GM13976 (cell line): ENCODE measurements at places on chromosomes 7 and 10.

- DNase-seq, result no peak
Measured at GRCh38 chr7:142654398-142654797, 94.9 kb upstream of the PRSS1 start.

- no peak for DNase-seq
Measured at GRCh38 chr10:29926693-29927048, 132.7 kb downstream of the JCAD start.

GRCh38 chr7:101015626-101016025 lies 4.3 kb upstream of the MUC17 start:
- DNase-seq, result peak; percentile 25

DNA sequence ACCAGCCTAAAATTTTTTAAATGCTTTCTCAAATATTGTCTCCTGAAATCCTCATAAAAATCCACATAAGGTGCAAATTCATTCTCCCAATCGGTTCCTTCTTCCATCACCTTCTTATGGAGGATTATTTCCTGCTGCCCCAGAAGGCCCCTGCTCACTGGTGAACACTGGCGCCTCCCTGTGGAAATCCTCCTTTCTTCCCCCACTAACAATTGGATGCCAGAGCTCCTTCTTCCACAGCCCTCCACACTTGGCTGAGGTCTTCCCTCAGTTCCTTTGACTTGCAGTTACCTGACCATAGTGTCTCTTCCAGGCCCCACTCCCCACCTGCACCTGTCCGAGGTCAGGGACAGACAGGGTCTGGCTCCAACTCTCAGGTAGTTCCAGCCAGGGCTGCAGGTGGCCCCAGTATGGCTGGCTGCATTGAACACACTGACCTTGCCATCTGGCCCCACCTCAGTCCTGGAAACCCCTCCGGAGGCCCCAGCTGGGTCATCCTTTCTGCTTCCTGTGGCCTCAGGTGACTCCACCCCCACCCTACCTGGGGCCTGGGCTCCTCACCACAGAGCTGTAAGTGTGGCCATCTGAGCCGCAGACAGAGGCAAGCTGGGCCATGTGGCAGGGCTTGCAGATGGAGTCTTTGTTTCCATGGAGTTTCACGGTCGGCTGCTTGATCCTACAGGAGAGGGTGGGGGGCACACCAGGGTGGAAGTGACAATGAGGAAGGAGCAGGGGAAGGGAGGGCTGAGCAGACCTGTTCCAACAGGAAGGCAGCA lies 18.4 kb downstream of the SPOCK2 start:
- DNase-seq, result no peak

- DNase-seq, result no peak
Measured at GRCh38 chr10:94108200-94108599, 114.5 kb downstream of the PLCE1 start.

DNA sequence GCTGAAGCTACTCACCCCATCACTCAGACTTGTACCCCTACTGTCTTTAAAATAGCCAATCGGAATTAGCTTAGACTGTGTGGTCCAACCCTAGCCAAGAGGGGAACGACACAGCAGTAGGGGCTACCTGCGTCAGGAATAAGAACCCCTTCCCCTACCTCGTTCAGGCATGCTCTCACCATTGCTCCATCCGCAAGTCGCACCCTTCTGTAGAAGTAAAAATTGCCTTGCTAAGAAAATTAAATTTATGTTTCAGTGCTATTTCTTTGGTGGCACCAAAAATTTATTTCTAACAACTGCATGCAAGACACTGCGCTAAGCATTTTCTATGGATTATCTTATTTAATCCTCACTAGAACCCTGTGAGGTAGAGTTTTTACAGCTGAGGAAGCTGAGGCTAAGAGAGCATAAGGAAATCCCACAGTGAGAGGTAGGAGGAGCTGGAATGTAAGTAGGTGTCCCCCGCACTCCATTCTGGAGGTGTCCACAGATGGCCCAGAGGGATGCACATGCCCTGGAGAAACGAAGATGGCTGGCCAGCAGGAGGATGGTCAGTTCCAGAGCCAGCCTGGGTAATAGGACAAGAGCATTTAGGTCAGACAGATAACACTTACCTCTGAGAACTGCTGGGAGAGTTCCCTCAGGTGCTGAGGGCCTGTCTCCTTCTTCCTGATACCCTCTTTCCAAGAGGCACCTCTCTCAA lies 15.3 kb upstream of the CACUL1 start:
- no peak for DNase-seq

DNA sequence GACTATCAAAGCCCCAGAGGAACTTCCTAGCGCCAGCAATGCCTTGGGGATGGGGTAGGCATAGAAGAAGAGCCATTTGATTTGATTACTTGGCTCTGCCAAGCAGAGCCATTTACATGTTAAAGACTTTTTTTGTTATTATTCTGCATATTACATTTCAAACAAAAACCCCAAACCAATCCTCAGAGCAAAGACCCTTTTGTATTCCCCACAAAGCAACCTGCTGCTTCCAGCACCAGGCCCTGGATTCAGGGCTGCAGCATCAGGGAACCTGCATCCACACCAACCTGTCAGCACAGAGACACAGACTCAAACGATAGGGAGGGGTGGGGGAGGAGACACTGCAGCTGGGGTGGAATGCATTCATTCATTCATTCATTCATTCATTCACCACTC lies 73.2 kb downstream of the GRID1 start:
- DNase-seq, result no peak

DNA sequence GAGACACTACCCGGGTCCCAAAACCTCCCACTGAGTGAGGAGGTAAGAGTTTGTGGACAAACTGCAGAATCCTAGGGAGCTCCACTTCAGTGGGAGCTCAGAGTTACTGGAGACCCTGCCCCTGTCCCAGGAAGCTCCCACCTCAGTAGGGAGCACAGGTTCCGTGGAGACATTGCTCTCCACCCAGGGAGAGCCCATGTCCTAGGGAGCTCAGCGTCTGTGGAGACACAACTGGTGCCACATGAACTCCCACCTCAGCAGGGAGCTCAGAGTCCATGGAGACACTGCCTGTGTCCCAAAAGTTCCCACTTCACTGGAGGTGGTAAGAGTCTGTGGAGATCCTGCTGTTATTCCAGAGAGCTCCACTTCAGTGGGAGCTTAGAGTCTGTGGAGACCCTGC lies 6.3 kb downstream of the MYO1G start:
- DNase-seq, result no peak

- no peak for DNase-seq
Measured at GRCh38 chr10:101453791-101454718, 100.1 kb downstream of the BTRC start.

- DNase-seq, result no peak
Measured at GRCh38 chr7:129083525-129083924, 28.6 kb upstream of the TNPO3 start.

DNA sequence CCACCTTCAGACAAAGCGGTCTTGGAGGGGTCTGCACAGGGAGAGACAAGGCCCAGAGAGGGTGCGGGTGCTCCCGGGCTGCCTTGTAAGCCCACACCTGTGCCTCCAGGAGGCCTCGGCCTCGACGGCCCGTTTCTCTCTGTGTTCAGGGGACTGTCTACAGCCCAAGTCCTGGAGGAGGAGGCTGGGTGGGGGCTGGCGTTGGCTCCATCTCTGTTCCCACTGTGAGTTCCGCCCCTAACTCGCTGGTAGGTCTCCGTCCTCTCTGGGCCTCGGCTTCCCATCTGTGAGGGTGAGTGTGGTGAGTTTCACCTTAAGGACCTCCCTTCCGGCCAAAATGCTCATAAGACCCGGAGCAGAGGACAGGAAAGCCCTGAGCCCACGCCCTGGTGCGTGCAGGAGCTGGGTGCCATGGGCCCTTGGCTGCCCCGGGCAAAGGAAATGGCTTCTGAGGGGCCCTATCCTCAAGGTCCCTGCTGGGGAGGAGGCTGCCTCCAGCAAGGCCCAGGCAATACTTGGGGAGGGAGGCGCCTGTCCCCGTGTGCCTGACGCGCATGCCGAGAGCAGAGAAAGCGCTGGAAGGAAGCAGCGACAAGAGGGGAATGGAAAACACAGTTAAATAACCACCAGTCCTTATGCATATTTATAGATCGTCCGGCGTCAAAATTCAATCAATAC lies 276.8 kb downstream of the ELFN1 start:
- no peak for DNase-seq

DNA sequence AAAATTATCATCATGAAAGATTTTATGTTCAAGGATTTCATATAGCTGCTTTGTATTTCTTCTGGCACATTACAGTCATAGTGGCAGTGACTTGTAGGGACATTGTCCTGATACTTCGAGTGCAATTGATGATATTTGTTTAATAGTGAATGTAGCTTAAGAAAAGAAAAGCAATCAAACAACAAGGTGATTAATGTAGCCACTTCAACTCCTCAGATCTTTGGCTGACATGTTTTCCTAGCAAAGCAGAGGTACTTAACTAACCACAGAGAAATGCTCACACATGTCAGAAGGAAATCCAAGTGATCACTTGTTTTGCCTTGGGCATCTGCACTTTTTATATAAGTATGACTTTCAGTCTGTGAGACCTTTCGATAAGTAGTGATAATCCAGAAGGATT lies 470.3 kb downstream of the AUTS2 start:
- no peak for DNase-seq

- no peak for DNase-seq
Measured at GRCh38 chr10:81963606-81964005, 88.6 kb downstream of the NRG3 start.

GRCh38 chr10:94546049-94546900 lies 687 bp downstream of the HELLS start:
- DNase-seq, result peak; percentile 32

DNA sequence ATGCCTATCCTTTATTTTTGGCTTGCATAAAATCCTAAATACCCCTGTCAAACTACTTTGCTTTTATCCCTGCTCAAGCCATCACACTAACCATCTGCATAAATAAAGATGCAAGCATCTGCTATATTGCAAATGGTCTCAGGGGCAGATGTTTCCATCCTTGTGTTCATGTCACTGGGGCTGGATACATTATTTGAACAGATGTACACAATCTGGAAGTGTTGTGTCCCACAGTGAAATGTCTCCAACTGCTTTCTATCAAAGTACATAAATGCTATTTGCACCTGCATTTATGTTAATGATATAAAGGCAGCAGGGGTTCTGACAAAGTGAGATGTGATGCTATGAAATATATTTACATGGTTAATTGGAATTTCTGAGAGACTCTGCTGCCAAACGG lies 163.1 kb downstream of the ZNF438 start:
- DNase-seq, result no peak

DNA sequence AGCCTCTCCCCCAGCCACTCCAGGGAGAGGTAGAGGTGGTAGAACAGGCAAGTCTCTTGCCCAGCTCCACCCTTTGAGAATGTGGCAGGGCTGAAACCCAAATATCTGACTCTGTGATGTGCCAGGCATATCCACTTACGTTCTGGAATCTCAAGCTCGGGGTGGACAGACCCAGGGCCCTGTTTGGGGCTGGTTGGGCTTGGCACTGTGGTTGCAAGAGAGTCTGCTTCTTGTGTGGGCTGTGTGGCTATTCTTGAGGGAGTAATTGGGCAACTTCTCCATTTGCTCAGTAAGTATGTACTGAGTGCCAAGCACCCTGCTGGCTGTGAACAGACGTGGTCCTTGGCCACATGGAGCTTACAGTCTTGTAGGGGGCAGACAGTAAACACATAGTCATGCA lies 4.7 kb downstream of the UBTD1 start:
- no peak for DNase-seq

DNA sequence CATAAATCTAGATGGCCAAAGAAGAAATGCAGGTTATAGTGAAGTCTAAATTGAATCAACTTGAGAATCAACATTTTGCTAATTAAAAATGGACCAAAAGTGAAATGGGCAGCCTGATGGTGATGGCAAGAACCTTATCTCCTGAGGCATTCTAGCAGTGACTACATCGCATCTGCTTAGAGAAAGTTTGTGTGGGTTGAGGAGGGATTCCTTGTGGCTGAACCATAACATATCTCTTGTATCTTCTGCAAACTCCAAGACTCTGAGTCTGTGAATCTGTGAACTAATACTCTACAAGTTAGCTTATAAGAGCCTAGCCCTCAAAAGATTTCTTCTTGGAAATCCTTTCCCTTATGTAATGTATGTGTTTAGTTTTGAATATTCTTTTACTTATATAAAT lies 85.6 kb downstream of the PRKG1 start:
- DNase-seq, result no peak

DNA sequence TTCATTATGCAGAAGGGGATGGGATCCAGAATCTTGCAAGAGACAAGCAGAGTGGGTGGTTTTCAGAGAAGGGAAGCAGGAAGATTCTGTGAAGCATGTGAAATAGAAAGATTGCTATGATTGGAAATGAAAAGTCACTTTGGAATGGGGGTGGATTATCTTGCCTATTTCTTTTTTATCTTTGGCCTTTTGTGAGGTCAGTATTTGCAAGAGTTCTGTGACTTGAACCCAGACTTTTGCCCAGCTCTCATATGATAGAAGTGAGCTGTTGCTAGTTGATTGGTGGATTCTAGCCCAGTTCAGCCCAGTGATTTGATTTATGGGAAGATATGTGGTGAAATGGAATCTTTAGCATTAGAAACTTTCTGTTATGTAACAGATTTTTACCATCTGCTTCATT lies 17.1 kb downstream of the ENTPD7 start:
- DNase-seq, result no peak

GRCh38 chr7:66143876-66144332 lies 29.3 kb downstream of the CRCP start:
- no peak for DNase-seq

DNA sequence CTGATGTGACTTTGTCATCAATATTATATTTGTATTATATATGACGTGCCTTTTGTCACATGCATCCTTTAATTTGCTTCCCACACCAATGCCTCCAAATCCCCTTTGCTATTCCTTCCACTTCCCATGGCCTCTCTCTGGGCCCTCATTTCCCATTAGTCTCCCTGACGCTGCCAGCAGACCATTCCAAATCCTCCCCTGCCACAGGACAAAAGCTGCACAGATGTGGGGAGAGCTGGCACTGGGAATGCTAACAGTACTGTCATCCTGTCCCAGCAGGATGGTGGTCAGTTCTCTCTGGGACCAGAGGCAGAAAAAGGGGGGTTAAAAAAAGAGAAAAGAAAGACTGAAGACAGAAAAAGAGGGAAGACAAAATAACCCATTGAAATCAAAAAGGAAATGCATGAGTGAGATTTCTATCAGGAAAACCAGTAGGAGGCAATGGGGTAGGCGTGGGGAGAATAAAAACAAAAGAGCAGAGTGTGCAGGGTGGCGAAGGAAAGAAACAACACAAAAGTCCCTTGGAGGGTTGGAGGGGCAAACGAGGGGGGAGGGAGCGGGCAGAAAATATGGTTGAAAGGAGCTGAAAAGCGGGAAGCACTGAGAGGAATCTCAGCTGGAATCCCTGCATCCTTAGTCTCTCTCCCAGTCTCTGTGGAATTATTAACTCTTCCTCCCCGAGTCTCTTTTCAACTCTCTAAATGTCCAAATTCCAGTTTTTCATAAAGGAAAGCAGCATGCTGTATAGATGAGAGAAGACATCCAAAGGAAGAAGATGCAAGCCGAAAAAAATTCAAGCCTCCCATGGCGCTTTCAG lies 59.2 kb upstream of the PTN start:
- no peak for DNase-seq

DNA sequence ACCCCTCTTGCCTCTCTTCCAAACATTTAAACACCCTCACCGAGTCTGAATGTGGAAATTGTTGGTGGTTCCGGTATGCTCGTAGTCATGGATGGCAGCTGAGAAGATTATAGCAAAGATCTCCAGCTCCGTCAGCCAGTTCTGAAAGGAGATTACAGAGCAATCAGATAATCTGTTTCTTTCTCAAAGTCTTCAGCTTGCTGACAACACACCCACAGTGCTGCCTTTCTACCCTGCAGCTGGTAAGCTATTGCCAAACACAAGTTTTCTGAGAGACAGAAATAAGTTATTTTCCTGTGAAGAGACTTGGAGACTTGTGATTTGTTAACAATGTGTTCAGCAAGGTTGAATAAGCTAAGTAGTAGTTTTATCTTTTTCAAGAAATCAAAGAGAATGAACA lies 163.6 kb downstream of the PPP1R17 start:
- no peak for DNase-seq
